ENCODE measurements at places on chromosomes 2 and 18.

DNA sequence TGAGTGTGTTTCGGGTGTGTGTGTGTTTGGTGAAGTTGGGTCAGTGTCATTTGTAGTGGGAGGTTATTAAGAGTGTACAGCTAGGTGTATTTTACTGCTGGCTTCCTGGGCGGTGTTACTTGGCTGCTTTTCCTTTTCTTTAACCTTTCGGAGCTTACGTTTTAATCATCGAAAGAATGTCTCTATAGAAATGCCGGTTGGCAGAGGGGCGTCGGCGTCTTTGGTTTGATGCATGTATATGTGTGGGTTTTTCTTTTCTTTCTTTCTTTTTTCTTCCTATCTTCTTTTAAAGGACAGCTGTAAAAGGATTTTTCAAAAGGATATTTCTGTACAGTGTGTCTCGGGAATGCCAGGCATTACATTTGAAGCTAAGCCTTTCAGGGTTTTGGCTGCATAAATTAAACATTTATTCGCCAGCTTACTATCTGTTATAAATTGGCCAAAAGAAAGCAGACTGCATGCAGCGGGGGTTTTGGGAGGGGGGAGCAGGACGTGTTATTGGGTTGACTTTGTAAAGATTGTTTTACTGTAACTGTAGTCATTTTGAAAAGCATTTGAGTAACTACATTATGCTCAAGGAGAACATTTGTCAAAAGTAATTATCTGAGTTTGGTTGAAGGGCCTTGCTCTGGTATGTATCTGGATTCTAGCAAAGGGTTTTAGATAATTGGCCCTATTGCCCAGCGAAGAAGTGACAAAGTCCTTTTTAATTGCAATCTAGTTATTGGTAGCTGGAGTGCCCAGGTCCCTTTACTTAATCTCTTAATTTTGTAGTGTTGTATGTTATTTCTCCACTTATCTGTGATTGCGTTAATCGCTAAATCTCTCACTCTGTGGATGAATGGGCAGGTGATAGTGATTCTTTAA, 1.6 kb downstream of the ASXL3 start:
- H3K36me3 ChIP-seq: no peaks in the 10 kb centered on the region
- H3K27ac ChIP-seq: peak overlapping the region; percentile 80
- H3K4me1 ChIP-seq: peaks cover 3% of the 10 kb centered on the region
- H3K4me3 ChIP-seq: peak overlapping the region; percentile 62
- peaks cover 13% of the 10 kb centered on the region for H3K27me3 ChIP-seq

- no peak for DNase-seq
- H3K4me1 ChIP-seq: no peaks in the 10 kb centered on the region
- H3K4me3 ChIP-seq: no peak overlapping the region
- no peaks in the 10 kb centered on the region for H3K36me3 ChIP-seq
- no peak overlapping the region for H3K27ac ChIP-seq
- no peaks in the 10 kb centered on the region for H3K27me3 ChIP-seq
Measured at GRCh38 chr2:196544906-196545433, 94.5 kb upstream of the CCDC150 start.

- peaks cover 9% of the 10 kb centered on the region for H3K36me3 ChIP-seq
- peaks cover 55% of the 10 kb centered on the region for H3K4me1 ChIP-seq
- no peak for DNase-seq
- H3K27ac ChIP-seq: no peak overlapping the region
- H3K4me3 ChIP-seq: no peak overlapping the region
Measured at GRCh38 chr2:136114382-136114781, 3.6 kb downstream of the CXCR4 start.

DNA sequence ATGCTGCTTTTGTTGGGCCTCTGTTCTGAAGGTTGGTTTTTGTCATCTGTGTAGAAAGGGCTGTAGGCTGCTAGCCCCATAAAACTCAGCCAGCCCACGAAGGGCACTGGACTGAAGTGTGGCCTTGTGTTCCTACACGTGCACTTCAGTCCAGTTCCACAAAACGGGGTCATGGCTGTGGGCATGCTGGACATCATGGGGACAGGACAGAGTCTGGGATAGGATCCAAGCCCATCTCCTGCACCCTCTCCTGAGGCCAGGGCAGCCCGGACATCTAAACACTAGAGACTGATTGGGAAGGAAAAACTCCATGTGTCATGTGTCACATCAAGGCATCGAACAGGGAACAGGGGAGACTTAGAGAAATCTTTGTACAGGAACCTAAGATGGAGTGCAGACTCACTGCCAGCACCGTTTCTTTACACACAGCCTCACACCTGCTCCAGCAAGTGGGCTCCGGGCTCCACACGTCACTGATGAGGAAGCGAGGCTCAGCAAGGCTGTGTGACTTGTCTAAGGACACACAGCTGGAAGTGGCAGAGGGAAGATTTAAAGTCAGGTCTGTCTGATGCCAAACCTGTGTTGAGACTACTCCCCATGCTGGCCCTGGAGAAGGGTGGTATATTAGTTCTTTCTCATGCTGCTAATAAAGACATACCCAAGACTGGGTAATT, 74.8 kb upstream of the BCL2L11 start:
- no peaks in the 10 kb centered on the region for H3K36me3 ChIP-seq
- DNase-seq: no peak
- H3K27ac ChIP-seq: no peak overlapping the region
- H3K4me3 ChIP-seq: no peak overlapping the region

All from stomach (tissue), 19 donors.